ENCODE measurements at places on chromosomes 2 and 18.

- DNase-seq = no peak
Measured at GRCh38 chr2:75928093-75928492, 217.4 kb upstream of the GCFC2 start.

DNA sequence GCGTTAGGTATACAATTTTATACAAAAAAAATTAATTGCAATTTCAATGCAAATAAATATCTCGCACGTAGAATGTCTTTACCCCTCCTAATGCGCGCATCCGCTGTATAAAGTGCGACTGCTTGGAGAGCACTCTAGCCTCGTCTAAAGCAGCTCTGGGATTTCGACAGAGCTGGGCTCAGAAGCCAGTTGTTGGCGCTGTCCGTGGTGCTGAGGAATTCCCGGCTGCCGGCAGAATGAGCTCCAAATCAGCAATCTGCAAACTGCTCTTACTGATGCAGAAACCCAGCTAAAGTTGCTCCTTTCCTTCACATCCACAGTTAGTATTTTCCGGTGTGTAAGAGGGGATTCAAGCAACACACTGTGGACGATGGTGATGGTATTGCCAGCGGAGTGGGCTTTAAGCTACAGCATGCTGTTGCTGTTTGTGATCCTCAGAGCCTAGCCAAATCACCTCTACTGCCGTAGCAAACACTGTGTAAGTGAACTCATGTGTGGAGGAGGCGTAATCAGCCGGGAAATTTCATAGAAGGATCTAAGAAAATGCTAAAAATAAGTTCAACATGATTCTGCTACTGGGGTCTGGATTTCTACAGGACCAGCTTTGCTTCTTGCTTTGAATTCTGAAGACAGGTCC, at the start of gene VWC2L:
Gene VWC2L (plus strand): TSS at position 137 of the 637 bp plus-strand sequence. CDS start 3,140 bp downstream, outside the sequence.
- DNase-seq = no peak

- no peak for DNase-seq
Measured at GRCh38 chr2:237223201-237223861, 137.6 kb downstream of the COPS8 start.

DNA sequence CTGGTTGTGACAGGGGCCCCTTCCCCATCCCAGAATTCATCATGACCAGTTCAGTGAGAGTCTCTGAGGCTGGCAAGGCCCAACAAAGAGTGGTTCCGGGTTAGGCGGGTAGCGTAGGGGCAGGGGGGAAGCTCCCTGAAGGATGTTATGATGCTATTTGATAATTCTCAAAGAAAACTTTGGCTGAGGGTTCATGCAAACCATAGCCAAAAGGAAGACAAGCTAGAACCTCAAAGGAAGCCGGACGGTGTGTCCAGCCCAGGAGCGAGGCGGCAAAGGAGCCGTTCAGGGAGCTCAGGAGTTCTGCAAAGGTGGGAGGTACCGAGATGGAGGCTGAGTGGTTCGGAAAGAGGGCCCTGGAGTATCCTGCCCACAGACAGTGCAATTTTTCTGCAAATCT, 226.8 kb upstream of the RAB6C start:
- no peak for DNase-seq

- DNase-seq = no peak
Measured at GRCh38 chr2:54680397-54681041, 42.9 kb upstream of the EML6 start.

DNA sequence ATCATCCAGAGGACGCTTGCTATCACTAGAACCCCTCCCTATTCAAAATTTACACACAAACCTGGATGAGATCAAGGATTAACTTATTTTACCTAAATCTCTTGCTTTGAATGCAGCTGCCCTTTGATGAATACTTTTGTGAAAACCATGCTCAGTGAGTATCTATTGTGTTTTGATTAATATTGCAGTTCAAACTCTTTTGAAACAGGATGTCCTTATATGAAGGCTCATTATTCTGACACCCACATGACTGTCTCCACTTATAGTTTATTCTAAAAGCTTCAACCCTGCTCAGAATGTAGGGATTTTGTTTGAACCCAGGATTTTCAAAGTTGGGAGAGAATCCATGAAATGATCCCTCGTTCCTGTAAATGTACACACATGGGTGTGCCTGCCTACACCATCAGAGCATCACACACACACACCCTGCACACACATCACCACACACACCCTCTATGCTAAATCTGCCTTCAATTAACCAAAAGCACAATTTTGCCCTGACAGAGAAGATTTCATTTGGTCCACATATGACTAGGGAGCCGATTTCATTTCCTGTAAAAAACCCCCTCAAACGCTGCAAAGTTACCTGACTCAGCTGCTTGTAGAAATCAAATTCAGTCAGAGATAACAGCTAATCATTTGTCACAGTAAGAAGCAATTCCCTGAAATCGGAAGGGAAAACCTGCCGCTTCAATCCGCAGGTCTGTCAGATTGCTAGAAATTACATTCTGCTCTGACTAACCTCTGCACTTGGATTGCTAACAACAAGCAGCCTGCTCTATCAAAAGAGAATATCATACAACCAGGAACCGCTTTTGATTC, 65.2 kb downstream of the ZEB2 start:
- DNase-seq = no peak

GRCh38 chr2:50789741-50790140, 242.2 kb downstream of the NRXN1 start:
- DNase-seq = no peak

DNA sequence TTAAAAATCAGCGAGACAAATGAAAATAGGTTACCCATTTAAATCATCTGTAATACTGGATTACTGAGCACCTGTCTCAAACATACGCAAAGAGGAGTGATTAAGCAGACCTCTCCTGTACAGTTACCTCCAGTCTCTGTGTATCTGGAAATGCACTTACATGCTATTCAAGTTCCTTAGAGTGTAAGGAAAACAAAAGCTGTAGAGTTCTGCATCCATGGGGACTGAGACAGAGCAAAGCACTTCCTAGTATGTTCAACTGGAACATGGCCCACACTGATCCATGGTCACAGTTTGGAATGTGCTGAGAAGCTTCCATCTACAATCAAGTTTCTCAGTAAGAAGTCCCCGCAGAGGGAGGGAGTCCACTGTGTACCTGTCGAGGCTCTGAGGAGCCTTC, 63.9 kb downstream of the PPP4R1 start:
- no peak for DNase-seq

GRCh38 chr2:62409442-62409841, 96.6 kb downstream of the TMEM17 start:
- DNase-seq = no peak

DNA sequence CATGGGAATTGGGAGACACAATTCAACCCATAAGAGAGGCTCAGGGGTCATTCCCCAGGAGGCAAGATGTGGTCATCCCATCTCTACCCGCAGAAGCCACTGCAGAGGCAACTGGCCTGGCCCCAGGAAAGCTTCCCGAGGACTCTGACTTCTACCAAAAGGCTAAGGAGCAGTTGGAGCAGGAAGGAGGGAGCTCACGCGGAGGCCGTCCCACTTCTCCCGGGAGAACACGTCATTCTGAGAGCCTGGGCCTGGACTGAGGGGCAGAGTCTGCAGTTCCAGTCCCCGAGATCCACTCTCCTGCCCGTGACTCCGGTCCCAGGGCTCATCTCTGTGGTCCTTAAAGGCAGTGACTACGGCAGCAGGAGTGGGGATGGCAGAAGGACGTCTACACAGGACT, 69.0 kb upstream of the TAF1B start:
- no peak for DNase-seq

DNA sequence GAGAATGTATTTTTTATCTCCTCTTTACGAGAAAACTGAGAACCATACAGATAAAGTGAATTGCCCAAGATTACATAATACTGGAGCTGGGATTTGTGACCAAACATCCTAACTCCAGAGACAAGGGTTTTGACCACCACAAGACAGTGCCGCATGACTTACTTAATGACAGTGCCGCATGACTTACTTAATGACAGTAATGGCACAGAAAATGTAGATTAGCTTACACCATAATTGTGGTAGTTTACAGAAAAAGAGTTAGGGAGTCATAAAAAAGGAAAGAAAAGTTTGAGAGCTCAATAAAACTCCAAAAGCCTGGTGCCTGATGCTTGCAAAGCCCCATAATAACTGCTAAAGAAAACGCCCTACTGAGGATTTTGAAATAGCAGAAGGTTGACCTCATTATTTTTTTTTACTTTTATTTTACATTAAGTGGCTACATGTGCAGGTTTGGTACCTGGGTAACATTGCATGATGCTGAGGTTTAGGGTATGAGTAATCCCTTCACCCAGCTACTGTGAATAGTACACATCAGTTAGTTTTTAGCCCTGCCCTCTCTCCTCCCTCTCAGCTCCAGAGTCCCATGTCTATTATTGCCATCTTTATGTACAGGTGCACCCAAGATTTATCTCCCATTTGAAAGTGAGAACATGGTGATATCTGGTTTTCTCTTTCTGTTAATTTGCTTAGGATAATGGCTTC, 310.0 kb upstream of the UBE2E3 start:
- no peak for DNase-seq

GRCh38 chr18:23226930-23227725, 91.8 kb downstream of the CABLES1 start:
- no peak for DNase-seq

DNA sequence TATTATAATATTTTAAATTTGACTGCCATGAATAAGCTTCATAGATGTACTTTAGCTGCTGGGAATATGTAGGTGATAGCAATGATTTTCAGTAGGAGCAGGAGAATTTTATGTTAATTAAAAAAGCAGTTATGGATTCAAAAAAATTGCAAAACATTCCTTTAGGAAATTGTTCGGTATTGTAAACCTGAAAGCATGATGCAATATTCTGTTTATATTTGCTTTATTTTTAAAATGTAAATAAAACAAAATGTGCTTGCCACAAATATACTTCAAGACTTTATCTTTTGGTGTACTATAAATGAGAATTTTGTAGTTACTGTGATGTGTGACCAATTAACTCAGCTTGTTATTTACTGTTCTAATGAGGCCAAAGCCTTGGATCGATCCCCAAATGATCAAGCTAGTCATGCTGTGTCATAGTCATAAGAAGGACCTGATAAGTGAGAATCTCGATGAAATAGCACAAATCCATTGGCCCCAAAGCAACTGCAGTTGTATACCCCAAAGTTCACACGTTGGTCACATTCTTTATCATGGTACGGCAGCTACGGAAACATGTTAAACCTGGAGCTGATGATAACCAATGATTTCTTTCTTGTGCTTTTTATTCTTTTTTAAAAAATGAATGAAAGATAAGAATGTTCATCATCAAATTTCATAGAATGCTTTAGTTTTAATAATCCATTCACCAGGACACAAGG, 23.6 kb upstream of the ATIC start:
- no peak for DNase-seq

GRCh38 chr2:168180914-168181313, 66.5 kb downstream of the STK39 start:
- no peak for DNase-seq

GRCh38 chr2:96565111-96565510, 28.6 kb downstream of the ARID5A start:
- DNase-seq = no peak

DNA sequence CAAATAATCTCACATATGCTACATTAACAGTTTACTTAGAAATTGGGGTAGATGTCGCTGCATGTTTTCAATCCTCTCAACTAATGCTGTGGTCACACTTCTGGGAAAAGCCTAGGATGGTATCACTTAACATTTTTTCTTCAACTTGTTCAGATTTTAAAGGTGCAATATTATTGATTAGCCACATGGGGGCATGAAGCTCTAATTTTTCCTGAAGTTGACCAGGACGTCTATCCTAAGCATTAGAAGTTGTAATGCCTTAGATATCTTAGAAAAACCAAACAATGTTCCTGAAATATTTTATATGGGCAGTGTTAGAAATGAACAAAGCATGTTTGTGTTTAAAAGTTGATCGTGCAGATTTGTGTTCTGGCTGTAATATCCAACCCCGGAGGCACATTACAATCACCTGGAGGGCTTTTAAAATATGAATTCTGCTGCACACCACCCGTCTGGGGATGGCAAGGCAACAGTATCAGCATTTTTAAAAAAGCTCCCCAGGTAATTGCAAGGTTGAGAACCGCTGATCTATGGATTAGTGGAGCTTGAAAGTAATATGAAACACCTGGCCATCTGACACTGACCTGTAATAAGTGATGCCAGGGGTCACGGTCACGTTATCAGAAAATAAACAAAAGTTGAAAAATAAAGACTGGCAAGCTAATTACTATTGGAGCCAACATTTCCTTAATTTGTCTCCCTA, 100.5 kb upstream of the LMAN1 start:
- no peak for DNase-seq

DNA sequence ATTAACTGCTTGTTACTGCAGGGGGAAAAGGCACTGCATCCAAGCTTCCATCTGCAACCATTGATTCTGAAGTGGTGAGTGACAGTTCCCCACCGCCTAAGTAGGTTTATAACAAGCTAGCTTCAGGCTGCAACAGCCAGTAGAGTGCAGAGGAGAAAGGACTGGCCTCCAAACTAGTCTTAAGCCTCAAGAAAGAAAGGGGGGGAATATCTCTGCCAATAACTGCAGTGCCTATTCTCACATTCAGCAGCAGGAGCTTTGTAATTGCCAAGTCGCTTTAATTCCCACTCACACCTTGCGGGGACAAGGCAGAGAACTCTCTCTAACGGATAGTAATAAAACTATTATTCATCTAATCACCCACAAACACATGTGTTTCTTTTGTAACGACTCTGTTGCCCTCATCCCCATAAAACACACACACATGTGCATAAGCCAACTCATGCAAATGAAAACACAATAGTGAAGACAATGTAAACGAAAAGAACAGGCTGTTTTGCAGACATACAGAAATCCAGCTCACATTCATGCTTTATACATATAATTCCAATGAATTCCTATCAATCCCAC, 1963.3 kb upstream of the PIK3C3 start:
- no peak for DNase-seq

DNA sequence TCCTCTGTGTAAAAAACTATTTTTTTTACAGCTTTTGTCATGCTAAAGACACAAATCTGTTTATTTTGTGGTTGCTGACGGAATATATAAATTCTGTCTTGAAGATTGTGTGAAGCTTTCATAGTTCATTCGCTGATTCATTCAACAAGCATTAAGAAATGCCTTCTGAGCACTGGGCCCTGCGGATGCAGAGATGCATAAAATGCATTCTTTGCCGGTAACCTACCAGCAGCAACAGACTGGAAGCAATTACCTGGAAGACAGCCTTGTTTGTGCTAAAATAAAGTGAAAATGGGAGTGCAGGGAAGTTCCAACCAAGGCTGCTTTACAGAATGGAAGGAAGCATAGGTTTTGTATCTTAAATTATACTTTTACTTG, 119.7 kb downstream of the PMAIP1 start:
- DNase-seq = no peak

GRCh38 chr2:219991116-219991515, 363.7 kb downstream of the SLC4A3 start:
- no peak for DNase-seq

GRCh38 chr2:232195487-232195886, 183.1 kb upstream of the ALPP start:
- no peak for DNase-seq

Data from activated CD8-positive, alpha-beta memory T cell treated with anti-CD3 and anti-CD28 coated beads for 48 hours (primary cell).